Activated CD4-positive, alpha-beta memory T cell treated with anti-CD3 and anti-CD28 coated beads, Interleukin-2, amount 10 ng/mL, durations not matched to agents 7 days and 5 days (primary cell): ENCODE measurements at places on chromosomes 3 and 15. TPM values are rescaled to one million over a fixed set of nuclear protein-coding genes. Genes with fewer than 3 reads are reported as not detected.

PAQR5 gene
- not detected for total RNA-seq

GRCh38 chr3:195762611-195763010 lies 41.8 kb downstream of the MUC20 start:
- H3K4me1 ChIP-seq: peaks cover 3% of the 10 kb centered on the region
- peaks cover 44% of the 10 kb centered on the region for H3K27me3 ChIP-seq
- DNase-seq: no peak
- no peaks in the 10 kb centered on the region for H3K36me3 ChIP-seq
- H3K4me3 ChIP-seq: no peak overlapping the region
- H3K27ac ChIP-seq: no peak overlapping the region

GRCh38 chr15:36784098-36784670 lies 204.8 kb downstream of the CDIN1 start:
- no peaks in the 10 kb centered on the region for H3K36me3 ChIP-seq
- H3K27me3 ChIP-seq: no peaks in the 10 kb centered on the region
- H3K4me3 ChIP-seq: no peak overlapping the region
- H3K4me1 ChIP-seq: peaks cover 9% of the 10 kb centered on the region
- no peak for DNase-seq

CHST14 gene
- total RNA-seq: 15.9 TPM

DNA sequence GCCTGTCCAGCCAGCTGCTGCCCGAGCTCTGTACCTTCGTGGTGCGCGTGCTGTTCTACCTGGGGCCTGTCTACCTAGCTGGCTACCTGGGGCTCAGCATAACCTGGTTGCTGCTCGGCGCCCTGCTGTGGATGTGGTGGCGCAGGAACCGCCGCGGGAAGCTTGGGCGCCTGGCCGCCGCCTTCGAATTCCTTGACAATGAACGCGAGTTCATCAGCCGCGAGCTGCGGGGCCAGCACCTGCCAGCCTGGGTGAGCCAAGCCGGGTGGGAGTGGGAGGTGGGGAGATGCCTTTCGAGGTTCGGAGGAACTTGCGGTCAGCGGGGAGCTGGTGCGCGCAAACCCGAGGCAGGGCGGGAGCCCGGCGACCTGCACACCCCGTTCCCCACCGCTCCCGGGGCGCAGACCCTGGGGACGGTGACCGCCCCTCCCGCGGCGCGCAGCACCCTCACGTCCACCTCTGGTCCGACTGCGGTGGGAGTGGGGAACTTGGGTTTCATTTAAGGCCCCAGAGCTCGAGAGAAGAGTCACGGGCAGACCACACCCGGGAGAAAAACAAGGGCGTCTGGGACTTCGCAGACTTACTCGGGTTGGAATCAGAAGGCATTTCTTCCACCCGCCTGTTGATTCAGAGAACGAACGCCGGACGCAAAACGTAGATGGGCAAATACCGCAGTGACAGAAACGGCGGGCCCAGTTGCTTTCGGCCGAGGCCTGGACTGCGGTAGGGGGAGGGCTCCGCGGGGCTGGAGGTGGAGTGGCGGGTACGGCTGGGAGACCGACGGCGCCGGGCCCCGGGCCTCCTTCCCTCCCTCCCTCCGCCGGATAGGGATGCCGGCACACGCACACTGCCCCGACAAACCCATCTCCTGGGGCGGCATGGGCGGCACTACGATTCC lies 708 bp downstream of the ESYT3 start:
- DNase-seq: no peak
- peak overlapping the region; percentile 47 for H3K4me3 ChIP-seq
- peaks cover 52% of the 10 kb centered on the region for H3K27me3 ChIP-seq
- no peaks in the 10 kb centered on the region for H3K36me3 ChIP-seq
- peaks cover 15% of the 10 kb centered on the region for H3K4me1 ChIP-seq
